Stimulated activated CD8-positive, alpha-beta memory T cell treated with anti-CD3 and anti-CD28 coated beads, Interleukin-2, amount 100 ng/mL, for 1 hour (primary cell): ENCODE measurements at places on chromosomes 3 and 15.

DNA sequence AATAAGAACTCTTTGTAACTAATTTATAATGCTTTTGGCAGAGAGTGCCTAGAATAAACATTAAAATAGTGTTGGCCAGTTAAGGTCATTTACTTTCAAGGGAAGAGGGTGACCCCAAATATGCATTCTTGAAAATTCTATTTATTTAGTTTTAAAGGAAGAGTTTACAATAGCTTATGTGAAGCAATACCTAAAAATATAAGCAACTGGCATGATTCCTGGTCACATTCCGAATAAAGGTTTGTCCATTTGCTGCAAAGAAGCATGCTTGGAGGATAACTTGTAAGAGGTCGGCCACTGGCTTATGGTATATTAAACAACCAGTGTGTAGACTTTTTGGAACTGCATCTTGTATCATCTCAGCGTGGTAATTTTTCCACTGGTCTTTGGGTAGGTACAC lies 10.2 kb downstream of the MITF start:
- DNase-seq, result no peak

DNA sequence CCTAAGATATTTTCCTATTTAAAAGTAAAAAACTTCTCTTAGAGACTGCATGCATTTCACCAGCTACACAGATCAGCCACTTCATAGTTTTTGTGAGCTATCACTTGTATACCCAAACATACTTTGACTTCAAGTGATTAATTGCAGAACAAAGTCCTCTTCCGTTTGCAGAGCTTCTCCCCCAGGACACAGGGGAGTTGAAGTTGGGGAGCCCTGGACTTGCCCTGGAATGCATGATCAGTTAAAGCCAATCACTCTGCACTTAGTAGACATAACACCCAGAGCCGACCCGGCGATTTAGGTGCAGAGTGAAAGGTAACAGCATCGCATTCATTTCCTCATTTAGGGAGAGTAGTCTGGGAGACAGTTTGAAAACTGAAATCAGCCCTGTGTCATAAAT lies 70.1 kb downstream of the GREM1 start:
- no peak for DNase-seq

DNA sequence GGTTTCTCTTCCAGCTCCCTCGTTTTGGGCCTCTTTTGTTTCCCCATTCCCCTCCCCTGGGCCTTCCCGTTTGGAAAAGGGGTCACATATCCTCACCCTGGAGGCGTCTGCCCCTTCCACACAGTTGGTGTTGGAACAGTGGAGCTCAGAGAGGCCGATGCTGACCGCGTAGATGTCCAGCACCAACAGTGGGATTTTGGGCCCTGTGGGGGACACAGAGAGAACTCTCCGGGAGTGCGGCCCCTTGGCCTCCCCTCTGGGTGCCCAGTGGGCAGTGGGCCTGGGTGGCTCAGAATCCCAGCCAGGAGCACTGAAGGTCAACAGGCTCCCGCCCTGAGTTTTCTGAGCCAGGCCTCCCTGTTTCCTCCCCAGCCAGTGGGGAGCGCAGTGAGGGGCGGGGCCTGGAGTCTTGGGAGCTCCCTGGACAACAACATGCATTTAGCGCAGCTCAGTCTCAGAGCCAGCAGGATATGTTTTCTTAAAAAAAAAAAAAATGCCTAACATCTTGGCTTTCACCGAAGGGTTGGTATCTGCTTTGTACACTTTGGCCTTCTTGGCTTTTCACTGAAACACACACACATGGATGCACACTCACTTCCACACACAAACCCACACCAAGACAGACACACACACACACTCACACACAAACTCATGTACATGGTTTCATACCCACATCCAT lies 670 bp upstream of the ISLR start:
- no peak for DNase-seq

DNA sequence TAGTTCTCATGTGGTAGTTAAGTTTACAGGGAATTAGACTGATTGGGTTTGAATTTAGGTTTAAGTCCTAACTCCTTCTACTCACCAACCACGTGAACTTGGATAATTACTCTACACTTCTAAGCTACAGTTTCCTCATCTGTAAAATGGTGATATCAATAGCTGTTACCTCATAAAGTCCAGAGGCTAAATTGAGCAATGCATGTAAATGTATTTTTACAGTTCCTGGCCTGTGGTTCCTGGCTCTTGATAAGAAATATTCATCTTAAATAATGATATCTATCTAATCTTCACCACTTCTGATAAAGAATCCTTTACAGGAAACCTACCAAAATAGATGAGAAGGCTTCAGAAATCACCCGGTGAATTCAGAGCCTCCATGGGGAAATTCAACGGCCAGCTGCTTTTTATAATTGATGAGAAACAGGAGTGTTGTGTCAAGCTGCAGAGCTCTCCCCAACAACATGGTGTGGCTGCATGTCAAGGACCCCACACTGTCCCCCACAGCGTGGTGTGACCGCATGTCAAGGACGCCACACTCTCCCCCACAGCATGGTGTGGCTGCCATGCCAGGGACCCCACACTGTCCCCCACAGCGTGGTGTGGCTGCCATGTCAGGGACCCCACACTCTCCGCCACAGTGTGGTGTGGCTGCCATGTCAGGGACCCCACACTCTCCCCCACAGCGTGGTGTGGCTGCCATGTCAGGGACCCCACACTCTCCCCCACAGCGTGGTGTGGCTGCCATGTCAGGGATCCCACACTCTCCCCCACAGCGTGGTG lies 80.8 kb upstream of the PEX5L start:
- DNase-seq, result no peak

- no peak for DNase-seq
These were observed 16.4 kb upstream of the LDHAL6B start for GRCh38 chr15:59190291-59190690.

DNA sequence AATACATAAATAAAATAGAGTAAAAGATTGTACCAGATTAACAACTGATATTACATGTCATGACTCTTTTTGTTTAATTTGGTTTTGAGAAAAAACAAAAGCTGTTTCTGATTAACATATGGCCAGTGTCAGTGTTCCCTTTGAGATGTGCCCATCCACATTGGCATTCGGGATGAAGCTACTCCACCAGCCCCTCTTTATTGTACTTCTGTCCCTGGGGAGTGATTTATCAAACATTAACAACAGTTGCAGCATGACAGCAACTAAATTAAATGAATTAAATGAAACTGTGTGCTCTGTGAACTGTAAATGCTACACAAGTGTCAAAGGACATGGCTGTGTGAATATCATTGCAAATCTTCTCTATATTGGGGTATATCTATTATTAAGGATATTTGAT lies 25.9 kb upstream of the MTMR10 start:
- DNase-seq, result no peak

DNA sequence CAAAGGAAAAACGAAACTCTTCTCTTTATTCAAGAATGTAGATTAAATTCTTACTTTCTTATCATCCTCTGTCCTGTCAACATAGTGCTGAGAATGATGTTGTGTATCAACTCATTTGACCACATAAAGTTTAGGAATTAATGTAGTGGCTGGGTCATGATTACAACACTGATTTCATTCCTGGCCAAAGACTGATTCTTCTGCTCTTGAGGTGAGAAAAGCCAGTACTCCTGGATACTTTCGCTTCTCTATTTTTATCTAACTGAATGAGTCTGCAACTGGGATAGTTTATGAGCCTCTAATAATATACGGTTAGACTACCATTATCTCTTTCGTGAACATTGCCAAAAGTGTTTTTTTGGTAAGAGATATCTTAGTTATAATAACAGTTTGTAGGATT lies 173.0 kb downstream of the LPP start:
- DNase-seq, result no peak

DNA sequence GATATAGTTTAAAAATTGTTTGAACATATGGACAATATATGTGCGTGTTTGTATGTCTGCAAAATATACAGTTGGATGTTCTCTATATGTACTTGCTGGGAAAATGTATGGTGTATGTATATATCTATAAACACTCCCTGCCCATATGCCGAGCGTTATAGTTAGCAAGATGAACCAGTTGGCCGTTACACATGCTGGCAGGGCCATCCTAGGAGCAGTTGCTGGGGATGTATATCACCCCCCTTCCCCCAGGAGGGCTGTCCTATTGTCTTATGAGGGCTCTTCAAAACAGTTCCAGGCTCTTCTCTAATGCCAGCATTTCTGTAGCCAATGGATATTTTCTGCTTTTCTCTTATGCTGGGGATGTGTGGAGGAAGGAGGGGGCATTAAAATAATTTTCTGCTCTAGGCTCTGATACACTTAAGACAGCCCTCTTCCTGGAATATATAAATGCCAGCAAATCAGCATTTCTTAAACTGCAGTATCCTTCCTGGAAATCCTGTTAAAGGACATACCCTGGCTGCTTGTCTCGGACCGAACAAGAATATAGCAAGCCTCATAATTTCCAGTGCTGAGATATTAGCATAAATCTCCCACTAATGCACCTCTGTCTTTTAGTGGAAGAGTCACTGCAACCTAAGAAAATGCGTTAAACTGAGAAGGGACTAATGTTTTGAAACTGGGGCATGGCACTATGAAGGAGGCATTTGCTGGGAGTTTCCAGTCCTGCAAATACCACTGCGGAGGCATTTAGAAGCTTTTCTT lies 134.4 kb downstream of the MDFIC2 start:
- no peak for DNase-seq

DNA sequence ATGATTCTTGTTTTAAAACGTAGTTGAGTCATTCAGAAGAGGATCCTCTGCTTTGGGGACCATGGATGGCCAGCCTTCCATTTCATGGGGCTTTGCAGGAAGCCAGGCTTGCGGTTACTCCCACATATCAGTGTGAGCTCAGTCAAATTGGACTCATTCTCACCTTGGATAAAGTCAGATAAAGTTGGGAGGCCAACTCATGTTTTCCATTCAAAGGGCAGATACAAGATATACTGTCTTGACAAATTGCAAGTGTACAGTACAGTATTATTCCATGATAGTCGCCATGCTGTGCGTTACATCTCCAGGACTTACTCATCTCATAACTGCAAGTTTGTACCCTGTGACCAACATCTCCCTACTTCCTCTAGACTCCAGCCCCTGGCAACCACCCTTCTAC lies 25.5 kb upstream of the B3GNT5 start:
- no peak for DNase-seq

DNA sequence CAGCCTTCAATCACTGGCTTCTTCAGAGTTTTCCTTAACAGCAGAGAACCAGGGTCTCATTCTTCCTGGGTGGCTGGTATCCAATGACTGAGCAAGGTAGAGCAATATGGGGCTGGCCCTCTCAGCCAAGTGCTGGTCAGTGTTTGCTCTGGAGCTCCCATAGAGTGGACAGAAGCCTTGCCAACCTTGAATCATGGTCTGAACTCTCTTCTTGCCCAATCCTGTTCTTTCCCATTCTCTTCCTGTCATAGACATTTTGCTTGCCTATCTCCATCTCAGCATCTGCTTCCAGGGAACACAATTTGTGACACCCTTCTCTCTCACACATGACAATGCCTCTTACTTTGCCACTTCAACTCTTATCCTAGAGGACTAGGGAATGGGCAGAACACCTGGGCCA lies 245.6 kb upstream of the PEX5L start:
- DNase-seq, result no peak

DNA sequence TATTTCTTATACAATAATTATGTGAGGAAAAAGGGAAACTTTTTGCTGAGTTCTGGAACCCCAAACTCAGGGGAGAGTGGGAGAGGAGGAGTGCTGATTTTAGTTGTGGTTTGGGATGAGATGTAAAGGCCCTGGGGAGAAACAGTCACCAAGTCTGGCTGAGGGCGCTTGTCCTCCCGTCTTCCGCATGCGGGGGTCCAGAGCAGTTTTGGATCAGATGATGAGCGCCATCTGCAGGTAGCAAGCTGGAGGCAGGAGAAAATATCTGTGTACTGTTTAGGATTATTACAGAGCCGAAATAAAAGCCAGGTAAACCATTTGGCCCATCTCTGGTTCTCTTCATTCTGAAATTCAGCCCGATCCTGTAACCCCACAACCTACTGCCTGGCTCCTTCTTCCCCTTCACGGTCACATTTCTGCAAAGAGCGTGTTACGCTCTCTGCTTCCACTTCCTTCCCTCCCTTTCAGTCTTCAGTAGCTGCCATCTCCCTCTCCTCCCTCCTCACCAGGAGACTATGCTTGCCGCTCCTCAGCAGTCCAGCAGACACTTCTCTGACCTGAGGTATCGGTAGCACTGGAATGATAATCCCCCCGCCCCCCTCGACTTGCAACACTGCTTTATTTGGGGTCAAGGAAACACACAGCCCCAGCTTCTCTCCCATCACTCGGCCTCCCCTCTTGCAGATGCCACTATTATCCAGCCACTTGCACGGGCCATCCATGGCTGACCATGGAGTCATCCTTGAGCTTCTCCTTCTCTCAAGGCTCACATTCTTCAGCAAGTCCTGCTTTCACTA lies 1.4 kb upstream of the PARP14 start:
- DNase-seq, result peak; percentile 69

DNA sequence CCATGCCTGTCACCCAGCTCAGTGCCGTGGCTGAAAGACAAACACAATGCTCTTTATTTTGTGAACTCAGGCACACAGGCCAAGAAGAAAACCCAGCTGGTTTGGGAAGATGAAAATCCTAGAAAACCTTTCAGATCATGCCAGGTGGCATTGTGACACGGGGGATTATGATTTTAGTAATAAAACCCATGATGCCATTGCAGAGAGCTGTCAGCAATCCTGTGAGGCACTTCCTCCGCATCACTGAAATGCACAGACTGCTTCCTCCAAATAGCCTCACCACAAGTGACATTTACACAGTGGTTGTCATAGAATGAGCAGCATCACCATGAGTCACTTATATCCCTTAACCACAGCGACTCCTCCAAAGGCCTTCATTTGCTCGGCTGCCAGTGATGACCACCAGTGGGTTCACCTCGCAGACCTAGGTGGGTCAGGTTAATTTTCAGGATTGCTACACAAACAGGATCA lies 22.7 kb downstream of the ABHD6 start:
- no peak for DNase-seq

GRCh38 chr3:14915636-14916222 lies 31.7 kb upstream of the NR2C2 start:
- DNase-seq, result no peak

GRCh38 chr3:149368674-149369497 lies 8.6 kb downstream of the TM4SF1 start:
- no peak for DNase-seq

GRCh38 chr3:2554656-2555055 lies 456.0 kb downstream of the CNTN4 start:
- no peak for DNase-seq

GRCh38 chr3:196287090-196287439 lies 461 bp downstream of the PCYT1A start:
- no peak for DNase-seq

DNA sequence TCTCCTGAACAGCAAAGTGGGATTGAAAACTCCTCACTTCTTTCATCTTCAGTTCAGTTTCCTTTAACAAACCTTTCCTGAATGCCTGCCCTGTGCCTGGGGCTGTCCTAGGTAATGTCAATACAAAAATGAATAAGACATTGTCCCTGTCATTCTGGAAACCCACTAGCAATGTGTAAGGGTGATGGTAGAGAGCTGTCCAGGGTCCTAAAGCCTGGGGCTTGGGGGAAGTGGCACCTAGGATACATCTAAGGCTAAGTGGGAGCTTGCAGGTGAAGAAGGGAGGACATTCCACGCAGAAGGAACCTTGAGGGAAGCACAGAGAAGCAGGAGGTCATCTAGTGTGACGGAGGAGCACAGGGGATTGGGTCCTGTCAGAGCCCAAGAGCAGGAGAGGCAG lies 212.7 kb upstream of the PPP2R3A start:
- no peak for DNase-seq

- DNase-seq, result no peak
These were observed 943.8 kb downstream of the VGLL3 start for GRCh38 chr3:86047161-86047560.
